ENCODE measurements at places on chromosomes 4 and X.

- DNase-seq = no peak
Measured at GRCh38 chr4:85778632-85779131, 303.7 kb downstream of the ARHGAP24 start.

GRCh38 chr4:1797298-1797860 lies 4.3 kb downstream of the FGFR3 start:
- DNase-seq = no peak

GRCh38 chrX:3143043-3143799 lies 102.0 kb downstream of the ARSF start:
- DNase-seq = no peak

- no peak for DNase-seq
Measured at GRCh38 chrX:21493226-21493830, 119.1 kb downstream of the CNKSR2 start.

DNA sequence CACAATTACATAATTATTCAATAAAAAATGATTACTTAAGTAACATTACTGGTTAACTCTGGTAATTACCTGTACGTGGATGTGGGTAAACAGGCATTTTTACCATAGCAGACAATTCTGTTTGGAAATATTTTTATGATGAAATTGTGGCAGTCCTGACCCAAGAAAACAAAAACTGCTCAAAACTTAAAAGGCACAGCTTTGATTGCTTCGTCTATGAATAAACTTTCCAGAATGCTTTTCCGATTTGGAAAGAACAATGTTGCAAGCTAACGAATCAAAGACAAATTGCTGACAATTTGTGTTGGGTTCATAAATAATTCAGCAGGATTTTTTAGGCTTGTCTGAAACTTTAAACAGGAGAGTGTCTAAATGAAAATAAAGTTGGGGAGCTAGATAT lies 150.6 kb upstream of the GYPA start:
- DNase-seq = no peak

DNA sequence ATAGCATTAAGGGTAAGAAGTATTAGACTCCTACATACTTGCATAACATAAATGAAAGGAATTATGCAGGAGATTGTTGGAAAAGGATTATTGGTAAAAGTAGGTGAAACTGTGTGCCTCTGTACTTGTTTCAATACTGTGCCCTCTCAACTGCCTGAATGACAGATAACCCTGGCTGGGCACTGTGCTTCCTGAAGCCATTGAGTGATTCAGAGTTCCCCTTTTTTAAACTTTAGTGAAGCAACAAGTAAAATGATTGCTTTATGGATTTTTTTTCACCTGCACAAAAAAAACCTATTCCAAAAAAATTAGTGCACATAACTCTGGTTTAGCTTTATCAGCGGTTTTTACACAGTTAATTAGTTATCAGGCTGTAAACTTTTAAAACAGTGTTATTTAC lies 204.8 kb downstream of the TRAM1L1 start:
- no peak for DNase-seq

GRCh38 chr4:118947095-118947494 lies 58.4 kb downstream of the SYNPO2 start:
- DNase-seq = no peak

DNA sequence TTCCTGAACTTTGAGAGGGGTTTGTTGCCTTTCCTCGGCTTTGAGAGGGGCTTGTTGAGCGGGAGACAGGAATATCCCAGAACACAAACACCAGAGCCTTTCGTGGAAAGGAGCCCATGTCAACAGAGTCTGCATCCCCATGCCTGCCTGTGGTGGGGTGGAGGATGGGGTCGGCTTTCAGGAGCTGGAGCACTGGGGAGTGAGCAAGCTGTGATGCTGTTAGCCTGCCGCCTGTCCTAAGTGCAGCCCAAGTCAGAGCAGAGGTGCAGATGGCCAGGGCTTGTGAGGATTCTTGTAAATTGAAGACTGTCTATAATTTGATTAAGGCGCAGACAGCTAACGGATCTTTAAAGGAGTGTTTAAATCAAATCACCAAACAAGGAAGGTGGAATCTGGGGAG lies 103.3 kb upstream of the ANK2 start:
- no peak for DNase-seq

Measured in erythroblast (primary cell).